Activated naive CD4-positive, alpha-beta T cell treated with Interleukin-2 at 50 U/mL for 16 hours (primary cell): ENCODE measurements at places on chromosomes 4 and X.

GRCh38 chr4:54793856-54794422 lies 136.2 kb downstream of the KIT start:
- no peak for DNase-seq

DNA sequence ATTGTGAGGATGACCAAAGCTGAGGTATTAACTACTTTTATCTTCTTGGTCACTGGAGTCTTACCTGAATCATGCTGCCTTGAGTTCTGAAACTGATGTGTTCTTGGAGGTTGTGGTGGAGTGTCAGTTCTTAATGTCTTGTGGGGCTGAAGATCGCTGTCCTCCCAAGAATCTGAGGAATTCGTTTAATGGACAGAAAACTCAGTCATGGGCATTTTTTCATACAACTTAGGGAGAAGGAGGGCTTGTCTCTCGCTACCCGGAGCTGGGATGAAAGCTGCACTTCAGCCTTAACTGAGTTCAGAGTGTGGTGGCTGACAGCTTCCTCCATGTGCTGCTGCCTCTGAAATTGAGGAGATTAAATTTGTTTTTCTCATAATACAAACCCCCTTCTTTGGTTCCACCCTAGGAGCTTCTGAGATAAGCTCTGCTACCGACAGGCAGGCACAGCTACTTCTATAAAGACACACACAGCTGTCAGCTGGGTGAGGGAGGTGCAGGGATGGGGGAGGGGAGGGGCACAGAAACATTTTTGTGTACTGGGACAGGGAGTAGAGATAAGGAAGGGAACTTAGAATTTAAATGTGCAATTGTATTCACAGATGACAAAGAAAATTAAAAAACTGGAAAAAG lies 30.8 kb downstream of the RBBP7 start:
- DNase-seq, result no peak

DNA sequence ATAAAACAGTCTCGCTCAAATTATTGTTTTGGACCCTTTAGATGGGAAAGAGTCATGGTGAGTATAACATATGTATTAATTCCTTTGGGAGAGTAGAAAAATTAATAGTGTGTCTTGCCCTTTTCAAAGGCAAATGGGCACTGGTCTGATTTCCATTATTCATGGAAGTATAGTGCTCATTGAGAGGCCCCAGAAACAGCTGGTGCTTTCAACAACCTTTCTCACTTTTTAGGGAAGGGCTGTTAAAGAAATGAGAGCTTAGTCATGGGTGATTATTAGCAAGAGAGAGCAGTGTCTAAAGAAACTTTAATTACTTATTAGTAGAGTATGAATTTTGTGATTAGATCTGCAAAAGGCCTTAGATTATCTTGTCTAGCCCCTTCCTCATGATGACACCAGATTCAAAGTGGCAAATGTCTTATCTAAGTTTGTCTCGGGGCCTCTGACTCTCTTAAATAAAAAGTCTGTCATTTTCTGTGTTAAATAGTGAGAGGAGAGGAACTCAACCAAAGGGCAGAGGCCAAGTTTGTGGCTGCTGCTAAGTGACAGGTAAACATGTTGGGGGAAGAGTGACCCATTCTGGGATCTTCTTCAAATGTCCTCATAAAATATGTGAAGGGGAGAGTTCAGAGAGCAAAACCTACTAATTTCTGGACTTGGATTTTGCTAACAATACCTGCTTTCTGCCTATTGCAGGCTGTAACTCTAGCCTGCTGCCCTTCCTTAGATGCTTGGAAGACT lies 110.6 kb downstream of the REPS2 start:
- no peak for DNase-seq

GRCh38 chr4:124331781-124332180 lies 380.8 kb downstream of the ANKRD50 start:
- no peak for DNase-seq

DNA sequence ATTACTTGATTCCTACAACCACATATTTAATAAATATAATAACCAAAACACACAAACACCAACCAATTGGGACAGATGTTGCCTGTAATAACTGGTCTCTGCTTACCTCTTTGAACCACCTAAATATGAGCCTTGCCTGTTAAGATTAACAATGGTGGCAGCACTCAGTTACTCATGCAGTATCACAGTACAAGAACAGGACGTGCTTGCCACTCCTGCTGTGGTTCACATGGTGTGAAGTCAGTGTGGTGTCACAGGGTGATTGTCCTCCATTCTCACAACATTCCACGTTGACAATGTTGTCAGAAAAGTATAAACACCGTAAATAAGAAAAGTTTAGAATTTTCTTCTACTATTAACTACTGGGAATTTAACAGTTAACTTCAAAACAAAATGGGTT lies 365.0 kb downstream of the PPP3CA start:
- no peak for DNase-seq

DNA sequence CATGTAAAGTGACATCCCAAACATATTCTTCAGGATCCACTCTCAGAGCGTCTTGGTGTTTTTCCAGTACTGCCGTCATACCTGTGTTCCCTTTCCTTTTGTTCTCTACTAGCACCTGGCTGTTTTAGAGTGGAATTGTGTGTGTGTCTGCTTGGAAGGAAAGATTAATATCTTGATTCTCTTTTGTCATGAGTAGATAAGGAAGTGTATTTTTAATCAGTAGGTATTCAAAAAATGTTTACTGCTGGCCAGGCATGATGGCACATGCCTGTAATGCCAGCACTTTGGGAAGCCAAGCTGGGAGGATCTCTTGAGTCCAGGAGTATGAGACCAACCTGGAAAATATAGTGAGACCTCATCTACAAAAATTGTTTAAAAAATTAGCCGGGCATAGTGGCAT lies 198.8 kb downstream of the CBR4 start:
- DNase-seq, result no peak

GRCh38 chrX:154096140-154097002 lies 1.1 kb downstream of the MECP2 start:
- DNase-seq, result peak; percentile 19

DNA sequence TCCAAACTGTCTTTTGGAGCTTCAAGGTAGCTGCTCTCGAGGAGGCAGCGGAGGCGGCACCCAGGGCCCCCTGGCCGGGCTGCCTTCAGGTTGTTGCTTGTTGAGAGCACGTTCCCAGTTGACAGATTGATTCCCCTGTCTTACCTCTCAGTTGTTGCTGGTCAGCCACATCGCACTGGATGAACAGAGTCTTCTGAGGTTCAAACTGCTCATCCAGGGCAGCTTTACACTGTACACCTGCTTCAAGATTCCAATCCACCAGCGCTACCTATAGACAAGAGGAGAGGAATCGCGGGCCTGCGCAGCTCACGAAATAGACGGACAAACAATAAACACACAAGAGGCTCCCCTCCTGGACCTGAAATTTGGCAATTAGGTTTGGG lies 497 bp downstream of the HPGD start:
- DNase-seq, result peak; percentile 13

DNA sequence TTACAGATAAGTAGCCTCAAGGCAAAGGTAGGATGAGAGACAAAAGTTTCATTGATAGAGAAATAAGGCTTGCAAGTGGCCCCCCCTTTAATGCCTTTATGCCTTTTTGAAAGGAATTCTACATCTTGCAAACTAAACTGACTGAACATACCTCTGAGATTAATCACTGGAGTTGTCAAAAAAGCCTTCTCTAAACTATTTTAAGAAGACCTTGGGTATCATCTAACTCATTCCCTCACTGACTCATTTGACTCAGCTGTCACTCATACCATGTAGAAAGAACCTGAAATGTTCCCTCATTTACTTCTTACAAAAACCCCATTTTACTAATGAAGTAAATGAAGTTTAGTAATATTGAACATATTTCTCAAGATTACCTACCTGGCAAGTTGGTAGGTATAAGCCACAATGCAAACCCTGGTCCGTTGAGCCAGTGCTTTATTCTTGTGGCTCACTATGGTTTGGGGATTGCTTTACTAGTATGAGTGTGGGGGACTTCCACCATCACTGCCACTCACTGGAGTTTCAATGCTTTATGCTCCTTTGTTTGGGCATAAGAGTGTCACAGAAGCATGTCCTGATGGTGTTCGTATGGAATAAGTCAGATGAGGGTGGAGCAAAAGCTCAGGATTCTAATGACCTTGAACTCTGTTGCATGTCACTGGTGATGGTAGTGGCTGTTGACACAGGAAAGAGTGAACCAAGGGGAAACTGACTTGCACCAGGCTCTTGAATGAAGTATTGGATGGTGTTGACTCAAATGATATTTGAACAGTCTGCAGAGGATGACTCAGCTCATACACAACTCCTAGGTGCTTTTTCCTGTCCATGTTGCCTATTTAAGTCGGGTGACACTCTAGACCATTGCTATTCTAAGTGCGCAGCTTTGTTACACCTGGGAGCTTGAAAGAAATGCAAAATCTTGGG lies 305.5 kb upstream of the EMCN start:
- no peak for DNase-seq

- no peak for DNase-seq
Observed at GRCh38 chr4:40887764-40888131, 138.0 kb downstream of the NSUN7 start.

- DNase-seq, result no peak
Observed at GRCh38 chr4:76680952-76681351, 217.0 kb downstream of the SOWAHB start.

GRCh38 chr4:27791640-27792039 lies 931.0 kb downstream of the STIM2 start:
- DNase-seq, result no peak

GRCh38 chrX:37745835-37746217 lies 34.0 kb upstream of the CYBB start:
- no peak for DNase-seq

- DNase-seq, result no peak
Observed at GRCh38 chrX:136353526-136354093, 52.8 kb downstream of the ADGRG4 start.

DNA sequence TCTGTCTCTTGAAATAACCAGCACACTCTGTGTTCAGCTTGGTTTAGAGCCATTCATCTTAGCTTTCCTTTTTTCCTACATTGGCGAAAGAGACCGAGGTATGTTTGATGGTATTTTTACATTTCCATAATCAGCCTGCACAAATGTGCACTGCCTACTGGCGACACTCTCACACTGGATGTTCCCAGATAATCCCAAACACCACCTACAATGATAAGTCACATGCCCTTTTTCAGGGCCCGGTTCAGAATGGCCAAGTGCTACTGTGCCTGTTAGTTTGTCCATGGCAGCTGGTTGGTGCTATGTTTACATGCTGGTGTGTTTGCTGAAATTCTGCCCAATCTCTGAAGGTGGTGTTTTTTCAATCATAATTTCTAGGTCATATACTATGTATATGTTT lies 80.8 kb upstream of the NR3C2 start:
- no peak for DNase-seq

- DNase-seq, result no peak
Observed at GRCh38 chrX:13932416-13932815, 97.3 kb downstream of the GEMIN8 start.
